ENCODE measurements at places on chromosomes 5 and 9. TPM values are rescaled to one million over a fixed set of nuclear protein-coding genes. Genes with fewer than 3 reads are reported as not detected.

Gene FRMD3
- total RNA-seq = 0.30 TPM

GRCh38 chr5:176466245-176466871 lies 18.2 kb downstream of the FAF2 start:
- DNase-seq = no peak

Gene ANKRD31
- total RNA-seq = 0.47 TPM

- DNase-seq = no peak
Observed at GRCh38 chr5:102782217-102782872, 27.2 kb downstream of the PAM start.

Gene ANKRD34B
- total RNA-seq = not detected

DNA sequence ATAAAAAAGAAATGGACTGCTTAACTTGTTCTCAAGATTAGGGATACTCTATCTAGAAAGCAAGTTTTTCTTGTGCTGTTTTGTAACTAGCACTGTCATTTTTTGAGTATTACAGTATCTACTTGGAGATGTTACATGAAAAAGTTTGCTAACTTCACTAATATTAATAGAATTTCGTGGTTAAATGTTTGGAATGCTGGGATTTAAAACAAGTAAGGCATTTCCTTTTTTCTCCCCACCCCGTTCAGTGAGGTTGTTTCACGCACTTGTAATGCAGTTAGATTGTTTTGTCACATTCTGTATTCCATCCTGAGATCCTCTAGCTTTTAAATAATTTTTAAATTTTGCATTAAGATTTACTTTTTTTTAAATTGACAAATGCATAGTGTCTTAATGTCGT lies 20.0 kb upstream of the TEK start:
- DNase-seq = no peak

DNA sequence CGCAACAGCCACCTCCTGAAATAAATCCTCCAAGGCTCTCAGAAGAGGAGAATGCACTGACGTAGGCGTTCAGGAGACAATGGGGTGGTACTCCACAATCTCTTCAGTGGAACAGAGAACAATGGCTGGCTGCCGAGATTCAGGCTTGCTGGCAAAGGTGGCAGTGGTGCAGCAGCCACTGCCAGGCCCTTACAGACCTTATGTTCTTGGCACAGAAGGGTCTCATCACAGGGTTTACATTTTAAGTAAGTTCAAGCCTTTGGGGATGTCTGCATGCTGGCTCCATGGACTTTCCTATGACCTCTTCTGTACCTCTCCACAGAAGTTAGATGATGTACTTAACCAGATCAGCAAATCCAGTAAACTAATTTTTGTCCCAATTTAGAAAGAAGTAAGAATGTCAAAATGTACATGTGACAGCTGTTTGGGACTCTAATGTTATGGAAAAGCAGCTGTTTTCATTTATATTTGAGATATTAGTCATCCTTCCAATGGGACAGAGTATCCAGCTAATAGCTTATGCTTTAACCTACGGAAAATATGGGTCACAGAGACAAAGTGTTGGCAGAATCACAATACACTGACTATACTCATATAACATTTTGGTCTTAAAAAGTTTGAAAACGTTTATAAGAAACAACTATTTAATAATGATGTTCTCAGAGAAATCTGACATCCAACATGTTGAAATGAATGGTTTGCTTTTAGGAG lies 180.9 kb downstream of the MAPKAP1 start:
- no peak for DNase-seq

Gene FYB1
- 93.7 TPM for total RNA-seq

GRCh38 chr5:110108520-110108919 lies 418.8 kb downstream of the MAN2A1 start:
- DNase-seq = no peak

Gene SAPCD2
- 22.8 TPM for total RNA-seq

Gene LCN15
- total RNA-seq = not detected
